ENCODE measurements at places on chromosomes 13 and 19. TPM values are rescaled to one million over a fixed set of nuclear protein-coding genes. Genes with fewer than 3 reads are reported as not detected.

Gene DZIP1
- total RNA-seq: 34.5 TPM

Gene DAND5
- total RNA-seq: not detected

Gene OR7A5
- 0.22 TPM for total RNA-seq

Gene ASF1B
- 0.22 TPM for total RNA-seq

Gene SLITRK6
- total RNA-seq: 0.80 TPM

Gene DUS3L
- total RNA-seq: 27.9 TPM

Gene FLT3LG
- 19.6 TPM for total RNA-seq

Gene ZNF534
- 2.3 TPM for total RNA-seq

Gene ZNF221
- total RNA-seq: 12.2 TPM

Gene CERS1
- 19.7 TPM for total RNA-seq

Gene FCGBP
- 83.1 TPM for total RNA-seq

Gene PCDH17
- total RNA-seq: 8.0 TPM

Gene TMEM86B
- 6.0 TPM for total RNA-seq

Gene SPHK2
- total RNA-seq: 21.5 TPM

Gene HSPB6
- total RNA-seq: 79.7 TPM

Gene ZNF98
- total RNA-seq: 0.71 TPM

Gene KLHL1
- not detected for total RNA-seq

Gene IGSF23
- not detected for total RNA-seq

Gene LRRC25
- total RNA-seq: 8.2 TPM

Gene PROZ
- not detected for total RNA-seq

Gene CEACAM3
- 3.3 TPM for total RNA-seq

Gene KLF1
- total RNA-seq: 1.1 TPM

Gene NTF4
- total RNA-seq: not detected

Gene PBX4
- 5.1 TPM for total RNA-seq

Gene WDR88
- not detected for total RNA-seq

Gene ZNF814
- 10.2 TPM for total RNA-seq

Gene BCKDHA
- 24.2 TPM for total RNA-seq

Gene PLIN5
- total RNA-seq: 17.1 TPM

Gene SHISA2
- 2.9 TPM for total RNA-seq

Gene PABPC3
- 0.13 TPM for total RNA-seq
